ENCODE measurements at places on chromosomes 7 and 10.

DNA sequence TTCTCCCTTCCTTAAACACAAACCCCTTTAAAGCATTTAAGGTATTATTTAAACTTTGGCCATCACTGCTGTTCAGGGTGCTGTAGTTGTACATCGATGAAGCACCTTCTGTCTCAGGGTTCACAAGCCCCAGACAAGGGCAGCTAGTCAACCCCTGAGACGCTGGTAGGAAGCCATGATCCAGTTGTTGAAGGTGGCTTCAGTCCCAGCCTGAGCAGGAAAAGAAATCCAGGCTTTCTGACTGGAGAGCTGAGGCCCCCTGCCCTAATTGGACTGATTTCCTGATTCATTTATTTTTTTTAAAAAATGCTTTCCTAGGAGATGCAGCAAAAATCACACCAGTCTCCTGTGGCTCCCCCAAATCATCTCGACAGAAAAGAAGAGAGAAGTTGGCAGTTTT is 15.8 kb downstream of the CPA1 start:
- no peak for DNase-seq

- DNase-seq, result no peak
These were observed 275.8 kb downstream of the LRMDA start for GRCh38 chr10:75707080-75707840.

DNA sequence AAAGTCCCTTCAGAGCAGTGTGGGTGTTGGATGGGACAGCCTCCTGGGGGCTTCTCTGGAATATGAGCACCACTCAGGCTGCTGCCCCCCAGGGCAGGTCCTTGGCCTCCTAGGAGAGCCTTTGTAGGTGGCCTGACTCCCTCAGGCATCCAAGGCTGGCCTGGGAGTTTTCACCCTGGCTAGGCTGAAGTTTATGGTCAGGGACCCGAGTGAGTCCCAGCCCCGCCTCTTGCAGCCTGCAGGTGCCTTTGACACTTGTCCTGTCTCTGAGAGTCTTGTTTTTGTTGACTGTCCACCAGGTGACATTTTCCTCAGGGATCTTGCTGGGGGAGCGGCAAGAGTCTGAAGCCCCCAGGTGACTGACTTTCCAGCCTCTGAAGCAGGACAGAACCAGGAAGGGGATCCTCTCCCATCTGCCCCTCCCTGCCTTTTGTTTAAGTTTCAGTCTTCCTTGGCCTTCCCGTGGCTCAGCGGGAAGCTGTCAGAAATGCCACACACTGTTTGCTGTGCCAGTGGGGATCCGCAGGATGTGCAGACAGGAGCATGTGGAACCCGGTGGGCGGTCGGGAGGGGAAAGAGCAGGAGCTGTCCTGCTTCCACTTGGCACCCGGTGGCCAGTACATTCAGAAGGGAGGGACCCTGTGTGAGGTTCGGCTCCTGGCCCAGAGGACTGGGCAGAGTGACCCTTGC is 59.5 kb downstream of the LRRC18 start:
- no peak for DNase-seq

DNA sequence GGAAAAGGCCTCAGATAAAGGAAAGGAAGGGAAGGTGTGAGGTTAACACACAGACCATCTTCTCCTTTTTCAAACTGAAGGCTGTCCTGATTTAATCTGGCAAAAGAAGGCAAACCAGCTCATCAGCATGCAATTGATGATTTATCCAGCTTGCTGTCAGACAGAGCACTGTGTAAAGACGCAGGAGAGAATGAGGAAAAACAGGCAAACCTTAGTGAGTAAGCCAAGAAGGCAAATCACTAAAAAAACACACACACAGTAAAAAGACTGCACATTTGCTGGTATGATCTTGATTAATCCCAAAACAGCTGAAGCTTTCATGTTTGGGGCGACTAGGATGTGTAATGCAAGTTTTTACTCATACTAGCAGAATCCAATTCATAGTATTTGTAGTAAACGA is 65.8 kb upstream of the SKAP2 start:
- DNase-seq, result no peak

DNA sequence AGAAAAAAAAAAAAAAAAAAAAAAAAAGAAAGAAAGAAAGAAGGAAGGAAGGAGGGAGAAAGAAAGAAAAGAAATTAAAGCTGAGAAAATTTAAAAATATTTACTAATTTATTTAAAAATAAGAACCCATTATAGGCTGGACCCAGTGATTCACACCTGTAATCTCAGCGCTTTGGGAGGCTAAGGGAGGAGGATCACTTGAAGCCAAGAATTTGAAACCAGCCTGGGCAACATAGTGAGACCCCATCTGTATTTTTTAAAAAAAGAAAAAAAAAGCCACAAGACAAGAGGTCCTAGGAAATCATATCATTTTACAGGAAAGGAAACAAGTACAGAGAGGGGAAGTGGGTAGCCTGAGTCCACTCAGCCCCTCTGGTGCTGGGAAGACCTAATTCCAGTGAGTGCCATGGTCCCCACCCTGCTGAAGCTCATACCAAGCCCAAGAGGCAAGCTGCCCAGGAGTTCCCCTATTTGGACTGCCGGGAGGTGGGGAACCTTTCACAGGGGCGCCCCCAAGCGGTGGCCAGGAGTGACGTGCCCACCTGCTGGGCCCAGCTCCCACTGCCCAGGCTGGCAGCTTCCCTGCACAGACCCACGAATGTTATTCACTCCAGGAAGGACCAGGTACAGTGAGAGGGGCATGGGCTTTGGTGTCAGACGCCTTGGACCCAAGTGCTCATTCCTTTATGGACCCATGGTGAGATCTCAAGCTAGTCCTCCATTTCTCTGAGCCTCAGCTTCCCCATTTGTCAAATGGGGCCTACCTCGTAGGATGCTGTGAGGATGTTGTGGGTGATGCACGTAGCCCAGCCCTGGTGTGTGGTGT is 133.6 kb downstream of the ZMIZ1 start:
- no peak for DNase-seq

DNA sequence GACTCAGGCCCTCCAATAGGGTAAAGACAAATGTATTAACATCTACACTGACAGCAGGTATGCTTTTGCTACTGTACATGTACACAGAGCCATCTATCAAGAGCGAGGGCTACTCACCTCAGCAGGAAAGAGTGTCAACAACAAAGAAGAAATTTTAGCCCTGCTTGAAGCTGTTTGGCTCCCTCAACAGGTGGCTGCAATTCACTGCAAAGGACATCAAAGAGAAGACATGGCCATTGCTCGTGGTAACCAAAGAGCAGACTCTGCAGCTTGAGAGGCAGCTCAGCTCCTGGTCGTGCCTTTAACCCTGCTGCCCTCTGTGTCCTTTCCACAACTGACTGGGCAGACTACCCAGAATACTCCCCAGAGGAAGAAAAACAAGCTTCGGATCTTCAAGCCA is 5.1 kb downstream of the AKR1B15 start:
- DNase-seq, result no peak

- no peak for DNase-seq
These were observed 54.3 kb downstream of the MAP3K8 start for GRCh38 chr10:30488316-30488715.

DNA sequence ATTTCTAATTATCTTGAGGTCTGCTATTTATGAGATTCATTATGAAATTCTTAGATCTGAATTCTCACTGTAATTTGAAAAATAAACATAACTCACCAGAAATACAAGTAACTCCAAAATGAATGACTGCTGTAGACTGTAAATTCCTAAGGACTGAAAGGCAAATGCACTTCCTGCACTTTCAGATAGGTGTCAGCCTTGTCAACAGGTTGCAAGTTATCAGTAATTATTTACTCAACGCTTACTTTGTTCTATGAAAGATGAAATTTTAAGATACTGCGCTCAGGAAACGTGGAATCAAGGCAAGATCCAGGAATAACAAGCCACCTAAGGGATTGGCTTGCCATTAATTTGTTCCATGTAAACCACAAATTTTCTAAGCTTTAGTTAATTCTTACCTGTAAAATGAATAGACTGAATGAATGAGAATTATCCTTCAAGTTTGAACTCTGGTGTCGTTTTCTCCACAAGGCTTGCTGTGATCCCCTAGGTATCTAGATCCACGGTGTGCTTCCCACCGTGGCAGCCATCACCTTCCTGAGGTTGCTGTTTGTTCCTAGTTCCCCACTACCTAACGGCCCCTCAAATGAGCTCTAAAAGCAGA is 12.6 kb downstream of the DHX32 start:
- DNase-seq, result no peak

DNA sequence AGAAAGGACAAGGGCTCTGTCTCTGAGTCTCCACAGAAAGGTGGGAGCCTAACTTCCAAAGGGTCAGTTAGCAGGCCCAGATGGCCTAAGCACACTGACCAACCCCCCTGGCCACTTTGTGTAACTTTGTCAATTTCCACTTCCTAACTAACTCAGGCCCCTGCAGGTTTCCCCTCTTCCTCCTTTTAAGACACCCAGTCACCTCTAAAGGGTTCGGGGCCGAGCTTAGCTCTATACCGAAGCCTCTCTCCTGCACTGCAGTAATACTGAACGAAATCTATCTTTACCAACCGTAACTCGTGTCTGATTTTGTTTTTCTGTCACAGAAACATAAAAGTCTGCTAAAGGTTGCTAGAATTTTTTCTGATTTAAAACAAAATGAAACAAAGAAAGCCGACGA is 44.4 kb downstream of the CCDC3 start:
- DNase-seq, result no peak
